T follicular helper cell (primary cell): ENCODE measurements at places on chromosomes 12 and 14.

DNA sequence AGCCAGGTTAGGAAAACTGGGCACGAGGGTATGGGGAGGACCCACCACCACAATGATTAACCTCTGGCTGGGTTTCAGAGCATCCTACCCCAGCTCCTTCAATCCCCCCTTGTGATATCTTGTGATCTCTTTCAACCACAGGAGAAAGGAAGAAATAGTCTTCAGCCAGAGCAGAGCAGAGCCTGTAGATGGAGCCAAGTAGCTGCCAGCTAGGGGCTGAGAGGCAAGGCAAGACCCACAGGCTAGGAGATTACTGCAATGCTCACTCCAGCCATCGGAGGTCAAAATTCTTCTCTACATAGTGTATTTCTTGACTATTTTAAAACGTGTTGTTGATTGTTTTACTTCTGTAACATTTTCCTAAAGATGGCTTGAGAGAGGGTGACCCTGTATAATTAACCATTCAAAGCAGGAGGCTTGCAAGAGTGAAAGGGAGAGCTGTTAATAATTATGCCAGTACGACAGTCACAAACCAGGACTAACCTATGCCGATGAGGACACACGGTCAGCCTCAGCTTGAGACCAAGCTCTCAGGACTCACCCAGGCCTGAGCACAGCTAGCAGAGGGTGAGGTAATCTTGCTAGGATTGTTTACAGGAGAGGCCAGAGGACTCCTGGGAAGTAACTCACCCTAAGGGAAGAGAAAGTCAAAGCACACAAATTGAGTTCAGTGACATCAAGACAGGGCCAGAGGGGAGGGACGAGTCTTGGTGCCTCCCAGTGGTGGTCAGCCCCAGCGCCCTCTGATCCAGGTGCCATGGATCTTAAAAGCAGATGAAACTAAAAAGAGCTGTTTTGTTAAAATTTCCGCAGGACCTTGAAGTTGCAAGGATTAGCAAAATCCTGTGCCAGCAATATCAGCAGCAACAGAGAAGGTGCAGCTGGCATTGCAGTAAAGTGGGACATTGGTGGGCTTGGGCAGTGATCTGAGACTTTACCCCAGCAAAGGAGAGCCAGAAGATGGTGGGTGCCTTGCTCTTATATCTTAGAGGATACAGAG, 29.8 kb upstream of the CDKN3 start:
- peak; percentile 4 for DNase-seq

DNA sequence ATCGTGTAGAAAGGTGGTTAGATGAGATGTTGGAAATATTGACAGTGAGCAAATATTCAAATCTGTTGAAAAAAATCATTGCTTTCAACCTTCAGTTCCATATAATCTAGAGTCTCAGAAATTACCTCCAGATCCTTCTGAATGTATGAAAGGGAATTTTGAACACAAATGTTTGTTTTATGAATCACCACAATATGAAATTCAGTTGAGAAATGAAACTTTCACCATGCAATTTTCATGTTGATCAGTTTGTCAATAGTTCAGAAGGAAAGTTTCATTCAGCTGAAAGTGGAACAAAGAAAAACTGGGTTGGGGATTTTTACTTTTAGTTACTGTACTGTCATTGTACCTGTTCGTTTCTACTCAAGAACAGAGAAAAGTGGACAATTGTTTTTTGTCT, 953.6 kb downstream of the SLC6A15 start:
- DNase-seq = no peak

GRCh38 chr14:41925409-41925808, 318.7 kb downstream of the LRFN5 start:
- DNase-seq = no peak

DNA sequence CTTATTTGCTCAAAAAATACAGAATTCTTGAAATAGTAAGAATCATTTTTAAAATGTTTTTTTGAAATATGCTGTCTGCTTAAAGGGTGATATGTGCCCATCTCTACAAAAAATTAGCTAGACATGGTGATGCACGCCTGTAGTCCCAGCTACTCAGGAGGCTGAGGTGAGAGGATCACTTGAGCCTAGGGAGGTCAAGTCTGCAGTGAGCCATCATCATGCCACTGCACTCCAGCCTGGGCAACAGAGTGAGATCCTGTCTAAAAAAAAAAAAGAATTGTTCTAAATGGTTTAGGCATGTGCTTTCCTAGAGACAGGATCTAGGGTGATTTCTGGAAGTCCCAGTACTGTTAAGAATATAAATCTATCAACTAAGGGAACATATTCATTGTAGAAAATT, 75.6 kb upstream of the HECTD1 start:
- DNase-seq = no peak

DNA sequence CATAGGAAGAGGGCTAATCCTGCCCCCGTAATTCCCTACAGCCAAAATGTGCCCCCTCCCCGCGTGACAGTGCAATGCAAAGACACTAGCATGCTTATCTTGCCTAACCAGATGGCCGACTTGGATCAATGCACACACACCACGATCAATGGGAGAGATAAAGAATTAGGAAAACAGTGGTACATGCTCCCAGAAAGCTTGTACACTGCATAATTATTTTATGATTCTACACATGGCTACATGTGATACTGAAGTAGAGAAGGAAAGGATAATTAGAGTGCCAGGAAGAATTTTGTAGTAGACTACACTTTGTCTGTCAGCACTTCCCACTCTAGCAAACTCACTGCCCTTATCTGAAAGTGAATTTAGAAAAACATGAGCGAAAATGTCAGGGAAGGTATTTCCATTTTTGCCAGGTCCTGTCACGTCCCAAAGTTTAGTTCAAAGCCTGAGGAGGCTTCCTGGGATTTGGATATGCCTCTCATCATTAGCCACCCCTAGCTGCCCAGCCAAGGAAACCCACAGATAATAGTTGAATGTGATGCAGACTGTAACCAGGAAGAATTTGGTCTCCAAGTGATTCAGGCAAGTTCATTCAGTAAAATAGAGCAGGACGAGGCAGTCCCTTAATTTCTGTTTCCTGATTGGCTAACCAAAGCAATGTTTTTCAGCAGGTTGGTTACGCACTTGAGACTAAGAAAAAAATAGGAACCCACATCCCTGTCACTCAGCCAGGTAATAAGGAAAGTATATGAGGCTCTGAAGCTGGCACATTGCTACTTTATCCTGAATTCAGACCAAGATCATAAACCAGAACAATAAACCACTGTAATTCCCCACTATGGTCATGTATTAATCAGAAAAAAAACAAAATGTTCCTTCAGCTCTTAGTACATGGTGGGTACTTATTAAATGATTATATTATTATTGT, 199.6 kb upstream of the OTX2 start:
- no peak for DNase-seq

- DNase-seq = no peak
Measured at GRCh38 chr14:69481815-69482568, 2.5 kb upstream of the PLEKHD1 start.

DNA sequence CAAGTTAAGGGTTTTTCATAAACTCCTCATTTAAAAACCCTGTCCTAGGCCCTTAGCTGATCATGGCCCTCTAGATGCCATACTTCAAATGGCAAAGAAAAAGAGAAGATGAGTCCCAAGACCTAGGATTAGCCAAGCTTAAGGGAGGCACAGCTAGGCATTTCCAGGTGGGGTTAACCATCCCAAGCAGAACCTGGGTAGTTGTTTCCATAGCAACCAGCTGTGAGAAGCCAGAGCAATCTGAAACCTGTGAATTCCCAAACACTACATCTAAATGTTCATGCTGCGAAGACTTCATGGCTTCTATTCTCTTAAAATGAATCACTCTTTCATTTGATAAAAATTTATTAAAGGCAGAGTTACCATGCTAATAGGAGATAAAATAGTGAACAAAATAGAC, 372.9 kb downstream of the C12orf50 start:
- no peak for DNase-seq

GRCh38 chr12:65879878-65880277, 55.6 kb downstream of the HMGA2 start:
- DNase-seq = no peak

DNA sequence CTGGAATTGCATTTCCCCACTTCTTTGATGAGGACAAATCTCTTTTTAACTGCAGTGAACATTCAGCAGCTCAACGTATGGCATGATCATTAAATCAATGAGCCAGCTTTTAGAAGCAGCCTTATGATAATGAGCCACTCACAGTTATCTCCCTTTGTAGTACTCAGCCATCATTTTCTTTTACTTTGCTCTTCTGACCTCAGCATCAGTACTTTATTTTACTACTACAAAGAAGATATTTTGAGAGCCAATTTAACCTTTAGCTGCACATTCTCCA, 250.0 kb upstream of the CLEC14A start:
- no peak for DNase-seq

GRCh38 chr14:86501611-86502010, 971.7 kb downstream of the FLRT2 start:
- DNase-seq = no peak

GRCh38 chr12:27906658-27907473, 65.7 kb downstream of the PTHLH start:
- no peak for DNase-seq

- no peak for DNase-seq
Measured at GRCh38 chr12:1130164-1130563, 139.1 kb downstream of the ERC1 start.

DNA sequence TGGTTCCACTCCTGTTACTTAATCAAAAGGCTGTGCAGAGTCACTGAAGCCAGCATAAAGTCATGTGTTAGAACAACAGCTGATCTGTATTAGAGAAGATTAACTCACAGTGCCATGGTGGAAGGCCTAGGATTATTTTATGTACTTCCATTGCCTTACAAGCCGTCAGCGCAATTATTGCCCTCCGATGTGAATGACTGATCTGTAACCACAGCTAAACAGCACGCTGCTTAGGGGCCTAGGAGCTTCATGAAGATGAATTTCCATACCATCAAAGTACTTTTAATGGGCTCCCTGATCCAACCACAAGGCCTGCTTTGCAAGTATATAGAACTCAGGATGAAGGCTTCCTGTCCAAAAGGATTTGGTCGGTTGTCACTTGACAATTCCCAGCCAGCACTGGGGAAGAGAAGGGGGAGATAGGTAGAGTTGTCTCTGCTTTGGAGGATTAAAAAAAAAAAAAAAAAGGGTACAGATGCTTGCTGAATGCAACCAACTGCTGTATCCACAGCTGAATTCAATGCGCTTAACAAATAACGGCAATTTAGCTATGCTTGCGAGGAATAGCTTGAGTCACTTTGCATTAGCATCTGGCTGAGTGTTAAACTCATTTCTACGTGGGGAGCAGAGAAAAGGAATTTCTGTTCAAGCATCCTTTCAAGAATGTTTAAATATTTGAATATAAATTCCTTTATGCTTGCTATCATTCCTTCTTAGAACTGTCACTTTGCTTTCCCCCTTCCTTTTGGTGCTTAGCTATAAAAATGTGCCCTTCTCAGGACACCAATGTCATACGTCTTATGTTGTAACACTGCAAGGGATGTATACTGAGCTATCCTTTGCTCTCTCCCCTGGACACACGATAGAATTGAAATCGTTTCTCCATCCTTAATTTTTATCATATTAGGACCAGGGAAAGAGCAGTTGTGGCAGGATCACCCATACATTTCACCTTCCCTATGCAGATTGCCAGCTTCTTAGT, 387.8 kb downstream of the SOX5 start:
- no peak for DNase-seq
